GM20000 (cell line): ENCODE measurements at places on chromosomes 7 and 10.

- DNase-seq = no peak
Measured at GRCh38 chr10:19862811-19863515, 46.7 kb downstream of the PLXDC2 start.

DNA sequence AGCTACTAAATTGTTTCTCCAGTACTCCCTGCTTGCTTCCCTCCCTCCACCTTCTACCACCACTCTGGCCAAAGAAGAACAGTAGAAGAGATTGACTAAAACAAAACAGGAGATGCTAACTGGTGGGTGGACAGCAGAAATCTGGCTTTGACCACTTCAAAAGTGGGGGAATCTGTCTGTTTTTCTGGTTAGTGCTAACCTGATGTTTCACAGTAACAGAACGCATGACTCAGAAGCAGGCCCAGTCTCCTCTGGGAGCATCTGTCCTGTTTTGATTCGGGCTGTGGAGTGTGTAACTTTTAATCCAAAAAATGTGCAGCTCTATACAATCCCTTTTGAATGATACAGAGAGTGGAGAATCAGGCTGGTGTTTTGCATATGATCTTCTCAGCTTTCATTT, 32.7 kb upstream of the ZNF438 start:
- no peak for DNase-seq

DNA sequence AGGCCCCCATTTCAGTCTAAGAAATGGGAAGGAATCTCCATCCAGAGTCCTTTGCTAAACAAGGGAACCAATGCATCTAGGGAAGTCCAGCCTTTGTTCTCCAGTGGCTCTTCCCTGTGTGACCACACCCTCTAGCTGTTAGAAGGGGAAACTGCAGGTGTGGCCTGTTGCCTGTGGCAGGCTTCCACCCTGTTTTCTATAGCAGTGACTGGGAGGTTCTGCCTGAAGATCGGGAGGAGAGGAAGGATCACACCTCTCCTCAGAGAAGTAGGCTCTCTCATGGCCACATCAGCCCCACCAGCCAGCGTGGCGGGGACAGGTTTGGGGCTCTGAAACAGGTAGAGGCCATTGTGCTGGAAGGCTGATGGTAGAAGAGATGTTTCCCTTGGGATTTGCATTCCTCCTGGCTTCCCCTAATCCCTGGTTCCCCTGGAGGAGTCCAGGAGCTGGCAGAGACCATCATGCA, 47.7 kb upstream of the TRIM8 start:
- DNase-seq = peak; percentile 67

GRCh38 chr7:136002802-136003201, 25.6 kb upstream of the MTPN start:
- no peak for DNase-seq

GRCh38 chr7:47435889-47436312, 146.0 kb downstream of the TNS3 start:
- DNase-seq = no peak

- no peak for DNase-seq
Measured at GRCh38 chr10:7606951-7607404, 59.8 kb downstream of the ITIH5 start.

DNA sequence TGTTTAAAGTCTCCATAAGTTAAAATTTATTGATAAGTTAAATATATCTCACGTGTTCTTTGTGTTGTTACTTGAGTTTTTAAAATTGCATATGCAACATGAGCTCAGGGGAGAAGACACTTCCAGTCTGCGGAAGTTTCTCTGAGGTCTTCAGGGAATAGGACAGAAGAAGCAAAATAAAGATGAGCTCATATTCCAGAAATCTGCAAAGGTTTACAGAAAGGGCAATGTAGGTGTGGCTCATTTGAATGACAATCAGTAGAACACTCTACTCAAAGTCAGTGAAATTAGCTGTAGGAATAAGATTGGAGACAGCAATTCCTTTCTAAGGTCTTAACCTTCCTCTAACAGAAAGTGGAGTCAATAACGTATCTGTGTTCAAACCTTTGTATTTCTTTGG, 53.7 kb downstream of the CACNA2D1 start:
- no peak for DNase-seq

GRCh38 chr10:47206449-47207280, 93.3 kb upstream of the GDF10 start:
- no peak for DNase-seq

DNA sequence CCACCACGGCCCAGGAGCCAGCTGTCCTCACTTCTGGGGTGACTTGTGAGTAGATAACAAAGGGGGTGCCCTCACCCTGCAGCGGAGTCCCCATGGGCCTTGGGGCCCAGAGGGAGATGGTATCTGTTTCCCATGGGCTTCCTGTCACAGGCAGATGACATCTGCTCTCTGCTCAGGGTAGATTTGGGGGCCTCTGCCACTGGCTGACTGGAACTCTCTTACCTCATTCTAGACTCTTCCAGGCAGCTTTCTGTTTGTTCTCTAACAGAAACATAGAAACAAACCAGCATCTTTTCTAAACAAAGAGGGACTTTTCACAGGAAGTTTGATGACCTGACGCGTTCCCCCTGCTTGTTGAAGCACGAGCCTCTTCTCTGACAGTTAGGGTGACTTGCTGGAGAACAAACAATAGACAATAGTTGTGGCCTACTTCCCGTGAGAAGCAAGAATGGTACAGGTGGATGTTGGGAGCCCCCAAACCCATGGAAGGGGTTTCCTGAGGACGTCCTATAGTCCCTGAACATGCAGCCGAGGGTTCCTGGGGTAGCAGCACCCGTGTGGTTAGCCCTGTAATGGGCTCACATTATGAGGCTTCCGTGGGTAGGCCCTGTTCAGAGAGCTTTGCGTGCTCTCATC, 61.6 kb downstream of the GRK5 start:
- DNase-seq = peak; percentile 84

- no peak for DNase-seq
Measured at GRCh38 chr7:20158684-20159083, 58.5 kb downstream of the MACC1 start.

DNA sequence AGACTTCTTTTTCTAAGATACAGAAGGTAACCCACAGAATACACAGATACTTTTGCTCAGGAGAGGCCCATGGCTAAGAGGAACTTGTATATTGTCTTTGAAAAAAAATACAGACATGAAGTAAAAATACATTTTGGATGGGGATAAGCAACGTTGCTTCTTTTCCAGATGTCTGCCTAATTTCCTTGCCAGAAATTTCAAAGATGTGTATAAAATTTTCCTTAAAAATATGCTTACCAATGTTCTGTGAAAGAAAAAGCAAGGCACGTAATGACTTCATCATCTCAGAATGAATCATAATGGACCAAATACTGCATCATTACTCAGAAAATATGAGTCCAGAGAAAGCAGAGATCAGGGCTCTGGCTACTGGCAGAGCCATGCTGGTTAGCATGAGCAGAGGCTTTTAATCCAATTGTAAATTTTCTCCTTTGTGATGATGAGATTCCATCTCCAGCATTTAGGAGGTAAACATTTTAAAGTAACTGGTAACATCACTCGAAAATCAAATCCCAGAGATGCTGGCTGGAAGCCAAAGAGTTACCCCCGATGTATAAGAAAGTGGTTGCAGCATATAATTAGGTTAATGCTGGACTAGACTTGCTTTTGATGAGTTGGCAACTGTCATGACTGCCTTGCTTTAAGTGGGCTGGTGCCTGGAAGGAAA, 272.5 kb downstream of the SEMA3A start:
- no peak for DNase-seq

- no peak for DNase-seq
Measured at GRCh38 chr7:121151774-121152221, 163.3 kb downstream of the CPED1 start.

GRCh38 chr10:128040096-128040495, 86.1 kb downstream of the MKI67 start:
- no peak for DNase-seq

DNA sequence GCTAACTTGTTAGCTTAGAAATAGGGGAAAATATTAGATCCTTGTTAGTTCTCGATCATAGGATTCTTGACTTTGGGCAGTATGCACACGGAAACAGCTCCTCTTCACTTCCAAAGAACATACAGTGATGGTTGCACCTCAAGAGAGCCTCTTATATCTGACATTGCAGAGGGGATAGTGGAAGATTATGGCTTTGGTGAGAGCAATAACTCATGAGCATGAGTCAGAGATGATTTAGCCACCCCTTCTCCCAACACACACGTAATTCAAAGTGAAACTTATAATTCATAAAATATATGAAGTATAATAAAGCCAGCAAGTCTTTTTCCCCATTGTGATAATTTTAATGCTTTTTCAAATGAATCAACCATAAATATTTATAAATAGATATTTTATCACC, 683.7 kb downstream of the POM121L12 start:
- DNase-seq = no peak

DNA sequence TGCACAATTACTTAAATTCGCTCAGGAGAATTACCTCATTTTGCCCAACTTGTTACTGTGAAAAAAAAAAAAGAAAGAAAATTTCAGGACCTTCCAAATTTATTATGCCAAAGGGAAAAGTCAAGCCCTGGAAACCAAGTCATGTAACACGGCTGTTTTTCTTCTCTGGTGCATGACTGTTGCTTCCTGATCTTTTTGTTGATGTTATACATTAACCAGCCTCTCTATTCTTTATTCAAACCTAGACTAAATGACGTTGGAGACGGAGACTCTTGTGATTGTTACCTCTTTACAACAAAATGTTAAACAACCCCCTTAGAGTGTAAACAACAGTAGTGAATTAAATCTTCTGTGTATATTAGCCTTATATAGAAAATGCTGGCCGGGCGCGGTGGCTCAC, 16.1 kb upstream of the ZC3HAV1 start:
- DNase-seq = no peak

- no peak for DNase-seq
Measured at GRCh38 chr7:47432671-47433563, 149.0 kb downstream of the TNS3 start.
